ENCODE measurements at places on chromosomes 11 and 22.

- peak; percentile 56 for DNase-seq
Measured at GRCh38 chr22:41092023-41092817, at the start of gene EP300. TSS of gene EP300 (plus strand) at chr22:41092592. CDS start at chr22:41093005, 413 bp downstream.

DNA sequence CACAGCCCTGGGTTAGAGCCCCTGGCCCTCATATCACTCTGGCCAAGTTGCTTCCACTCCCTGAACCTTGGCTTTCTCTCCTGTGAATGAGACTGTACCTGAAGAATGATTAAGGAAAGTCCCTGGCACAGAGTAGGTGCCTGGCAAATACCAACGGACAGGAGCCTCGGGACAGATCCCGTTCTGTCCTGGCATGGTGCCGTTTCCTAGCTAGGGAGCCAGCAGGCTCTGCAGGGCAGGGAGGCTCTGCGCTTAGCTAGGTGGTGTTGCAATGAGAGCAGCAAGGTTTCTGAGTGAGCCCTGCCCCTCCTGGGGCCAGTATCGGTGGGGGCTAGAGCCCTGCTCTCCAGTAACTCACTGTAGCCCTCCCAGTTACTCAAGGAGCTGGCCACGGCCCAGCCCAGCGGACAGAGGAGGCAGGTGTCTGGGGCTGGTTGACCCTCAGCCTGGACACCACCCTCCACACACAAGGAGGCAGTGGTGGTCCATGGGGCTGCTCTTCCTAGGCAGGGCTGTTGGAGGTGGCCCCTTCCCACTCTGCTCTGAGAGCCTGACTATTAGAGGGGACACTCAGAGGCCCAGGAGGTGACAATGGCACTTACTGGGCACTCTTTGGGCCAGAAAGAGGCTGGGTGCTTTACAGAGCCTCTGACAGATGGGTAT lies 74.4 kb downstream of the NFAM1 start:
- DNase-seq = no peak

- peak; percentile 98 for DNase-seq
Measured at GRCh38 chr11:121466063-121466794, 13.5 kb upstream of the SORL1-AS1 start.

- no peak for DNase-seq
Measured at GRCh38 chr11:88012456-88012855, 162.8 kb downstream of the RAB38 start.

DNA sequence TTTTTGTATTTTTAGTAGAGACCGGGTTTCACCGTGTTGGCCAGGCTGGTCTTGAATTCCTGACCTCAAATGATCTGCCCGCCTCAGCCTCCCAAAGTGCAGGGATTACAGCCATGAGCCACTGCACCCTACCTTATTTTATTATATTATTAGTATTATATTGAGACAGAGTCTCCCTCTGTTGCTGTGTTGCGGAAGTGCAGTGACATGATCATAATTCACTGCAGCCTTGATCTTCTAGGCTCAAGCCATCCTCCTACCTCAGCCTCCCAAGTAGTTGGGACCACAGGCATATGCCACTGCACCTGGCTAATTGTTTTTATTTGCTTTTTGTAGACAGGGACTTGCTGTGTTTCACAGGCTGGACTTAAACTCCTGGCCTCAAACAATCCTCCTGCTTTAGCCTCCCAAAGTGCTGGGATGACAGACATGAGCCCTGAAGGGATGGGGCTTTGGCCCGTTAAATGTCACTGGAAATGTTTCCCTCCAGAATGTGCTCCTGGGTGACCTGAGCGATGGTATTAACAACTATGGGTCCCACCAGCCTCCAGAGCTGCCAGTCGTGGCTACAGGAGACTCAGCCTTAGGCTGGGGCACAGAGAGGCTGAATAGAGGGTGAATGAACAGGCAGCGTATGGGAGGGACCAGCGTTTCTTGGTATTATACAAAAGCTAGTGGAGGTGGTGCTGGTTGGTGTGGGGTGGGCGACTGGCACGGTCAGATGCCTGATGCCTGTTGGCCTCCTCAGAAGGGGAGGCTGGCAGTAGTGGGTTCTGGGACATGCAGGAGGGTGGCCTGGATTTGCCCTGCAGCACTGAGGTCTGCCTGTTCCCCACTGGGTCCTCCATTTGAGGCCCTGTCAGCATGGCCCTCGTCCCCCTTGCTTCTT lies 7.3 kb downstream of the TANGO2 start:
- DNase-seq = no peak

DNA sequence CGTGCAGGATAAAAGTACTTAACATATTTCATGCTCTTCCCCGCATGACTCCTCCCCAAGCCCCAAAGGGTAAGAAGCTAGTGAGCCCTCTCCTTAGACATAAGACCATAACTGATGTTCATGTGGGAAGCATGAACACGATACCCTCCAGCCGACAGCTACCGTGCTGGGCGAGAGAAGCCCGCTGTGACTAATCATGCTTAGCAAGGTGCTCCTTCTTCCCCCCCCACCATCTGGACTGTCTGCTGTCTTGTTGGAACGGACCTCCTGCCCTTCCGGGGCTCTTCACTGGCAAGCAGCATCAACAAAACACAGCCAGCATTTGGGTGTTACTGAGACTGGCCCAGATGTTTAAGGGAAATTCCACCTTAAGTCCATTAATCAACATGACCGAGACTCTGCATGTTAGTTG lies 200.6 kb downstream of the DBX1 start:
- DNase-seq = no peak

- DNase-seq = no peak
Measured at GRCh38 chr11:128779036-128779435, 85.2 kb downstream of the FLI1 start.

- DNase-seq = peak; percentile 72
Measured at GRCh38 chr11:118679483-118679882, at the start of gene TREH. TSS of gene TREH (minus strand) at chr11:118679650. CDS start at chr11:118679627, 23 bp downstream.

- DNase-seq = no peak
Measured at GRCh38 chr22:30923168-30923900, 45.2 kb downstream of the MORC2 start.

DNA sequence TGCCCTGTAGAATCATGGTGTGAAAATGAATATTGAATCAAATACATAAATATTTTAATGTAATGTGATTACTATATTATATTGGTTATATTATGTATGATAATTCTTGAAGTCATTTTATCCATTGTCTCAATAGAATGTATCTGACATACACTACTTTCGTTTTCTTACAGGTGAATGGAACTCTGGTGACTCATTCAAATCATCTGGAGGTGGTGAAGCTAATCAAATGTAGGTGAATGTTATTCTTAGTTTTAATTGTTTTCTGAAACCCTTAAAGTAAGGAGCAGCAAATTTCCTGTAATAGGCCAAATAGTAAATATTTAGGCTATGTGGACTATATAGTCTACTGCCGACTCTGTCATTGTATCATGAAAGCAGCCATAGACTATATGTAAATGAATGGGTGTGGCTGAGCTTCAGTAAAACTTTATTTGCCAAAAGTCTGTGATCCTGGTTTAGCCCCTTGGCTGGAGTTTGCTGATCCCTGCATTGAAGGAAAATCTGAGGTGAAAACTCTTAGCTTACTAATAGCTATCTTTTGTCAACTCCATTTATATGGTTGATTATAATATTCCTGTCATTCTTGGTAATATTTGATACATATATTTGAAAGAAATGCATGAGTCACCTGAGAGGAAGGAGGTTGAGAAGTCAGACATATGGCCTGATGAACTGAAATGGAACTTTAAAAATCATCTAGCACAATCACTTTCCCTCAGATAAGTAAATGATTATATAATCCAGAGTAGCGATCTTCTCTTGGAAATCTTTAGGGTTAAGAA lies 87.2 kb upstream of the GRIK4 start:
- DNase-seq = peak; percentile 22

DNA sequence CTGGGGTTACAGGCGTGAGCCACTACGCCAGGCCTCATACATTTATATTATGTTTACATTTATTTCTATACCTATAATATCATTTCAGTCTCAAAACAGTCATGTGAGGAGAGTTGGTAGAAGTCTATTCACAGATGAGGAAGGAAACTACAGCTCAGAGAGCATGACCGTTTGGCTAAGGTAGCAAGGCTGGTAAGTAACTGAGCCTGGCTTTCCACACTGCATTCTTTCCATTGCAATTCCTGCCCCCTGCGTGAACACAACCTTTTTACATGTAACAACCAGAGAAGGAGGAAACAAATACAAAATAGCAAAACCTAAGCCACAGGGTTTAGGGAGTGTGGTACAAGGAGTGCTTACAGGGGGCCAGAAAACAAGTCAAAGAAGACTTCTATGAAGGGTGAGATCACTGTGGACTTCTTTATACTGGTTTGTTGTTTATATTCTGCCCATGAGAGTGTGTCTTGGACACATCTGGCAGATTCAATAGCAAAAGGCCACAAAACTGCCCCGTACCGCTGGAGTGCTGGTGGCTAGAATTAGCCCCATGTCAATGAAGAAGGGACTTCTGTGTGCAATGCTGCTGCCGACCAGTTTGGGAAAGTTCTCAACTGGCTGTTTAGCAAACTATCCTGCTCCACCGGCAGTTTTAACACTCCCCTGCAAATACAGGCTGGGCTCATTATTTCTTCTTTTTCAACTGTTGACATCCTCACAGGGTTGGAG lies 19.0 kb downstream of the MICAL3 start:
- no peak for DNase-seq

- DNase-seq = no peak
Measured at GRCh38 chr22:19746726-19747125, 13.9 kb upstream of the TBX1 start.

DNA sequence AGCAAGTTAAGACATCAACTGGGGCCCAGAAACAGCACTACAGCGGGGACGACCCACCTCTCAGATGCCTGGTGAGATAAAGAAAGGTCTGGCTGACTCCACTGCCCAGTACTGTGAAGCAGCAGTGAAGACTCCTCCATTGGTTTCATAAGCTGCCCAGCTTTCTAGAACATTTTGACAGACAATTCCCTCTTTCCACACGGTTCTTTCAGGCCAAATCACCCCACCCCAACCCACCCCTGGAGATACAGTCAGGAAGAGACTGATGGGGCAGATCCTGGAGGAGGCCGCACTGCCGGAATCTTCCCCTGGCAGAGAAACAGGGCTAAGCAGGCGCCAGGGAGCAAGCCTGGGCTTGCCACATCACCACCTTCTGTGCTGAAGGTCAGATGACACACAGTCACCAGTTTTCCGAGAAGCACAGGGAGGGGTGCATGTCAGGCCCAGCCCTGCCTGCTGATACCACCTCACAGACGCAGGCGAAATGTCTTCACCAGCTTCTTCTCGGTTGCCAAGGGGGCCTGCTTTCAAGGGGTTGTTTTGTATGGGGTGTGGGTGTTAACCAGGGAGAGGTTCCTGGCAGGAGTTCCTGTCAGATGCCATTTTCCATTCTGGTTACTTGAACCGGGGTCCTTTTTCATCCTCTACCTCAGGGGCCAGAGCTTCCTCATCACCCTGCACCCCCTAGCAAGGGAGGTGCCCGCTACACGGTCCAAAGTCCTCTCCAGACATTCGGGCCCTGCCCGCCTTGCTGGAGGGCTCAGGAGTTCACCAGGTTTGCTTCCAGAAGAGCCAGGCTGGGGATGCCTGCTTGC lies 1.4 kb upstream of the NEAT1 start:
- peak; percentile 96 for DNase-seq

GRCh38 chr22:47605886-47606285 lies 843.4 kb downstream of the TBC1D22A start:
- DNase-seq = no peak

Measured in LoVo (cell line).